Kidney (tissue), 22 donors: ENCODE measurements at places on chromosomes 16 and 17. TPM values are rescaled to one million over a fixed set of nuclear protein-coding genes. Genes with fewer than 3 reads are reported as not detected.

- no peak for DNase-seq
- peak overlapping the region; percentile 80 for H3K4me3 ChIP-seq
- H3K36me3 ChIP-seq = no peaks in the 10 kb centered on the region
- no peaks in the 10 kb centered on the region for H3K4me1 ChIP-seq
- no peaks in the 10 kb centered on the region for H3K27me3 ChIP-seq
Observed at GRCh38 chr16:24538756-24539294, 541 bp upstream of the RBBP6 start.

- H3K4me3 ChIP-seq = no peak overlapping the region
- no peaks in the 10 kb centered on the region for H3K36me3 ChIP-seq
- DNase-seq = no peak
Observed at GRCh38 chr16:13959626-13960025, 39.7 kb downstream of the ERCC4 start.

GRCh38 chr16:89815639-89816348 is 653 bp downstream of the FANCA start:
- H3K27me3 ChIP-seq = no peaks in the 10 kb centered on the region
- H3K4me1 ChIP-seq = peaks cover 3% of the 10 kb centered on the region
- peak overlapping the region; percentile 8 for H3K4me3 ChIP-seq
- no peak overlapping the region for H3K27ac ChIP-seq
- DNase-seq = no peak
- H3K36me3 ChIP-seq = no peaks in the 10 kb centered on the region

GRCh38 chr17:35972945-35973332 is 8.4 kb downstream of the CCL16 start:
- no peaks in the 10 kb centered on the region for H3K36me3 ChIP-seq
- H3K27me3 ChIP-seq = no peaks in the 10 kb centered on the region
- DNase-seq = no peak
- H3K4me1 ChIP-seq = peaks cover 14% of the 10 kb centered on the region

DNA sequence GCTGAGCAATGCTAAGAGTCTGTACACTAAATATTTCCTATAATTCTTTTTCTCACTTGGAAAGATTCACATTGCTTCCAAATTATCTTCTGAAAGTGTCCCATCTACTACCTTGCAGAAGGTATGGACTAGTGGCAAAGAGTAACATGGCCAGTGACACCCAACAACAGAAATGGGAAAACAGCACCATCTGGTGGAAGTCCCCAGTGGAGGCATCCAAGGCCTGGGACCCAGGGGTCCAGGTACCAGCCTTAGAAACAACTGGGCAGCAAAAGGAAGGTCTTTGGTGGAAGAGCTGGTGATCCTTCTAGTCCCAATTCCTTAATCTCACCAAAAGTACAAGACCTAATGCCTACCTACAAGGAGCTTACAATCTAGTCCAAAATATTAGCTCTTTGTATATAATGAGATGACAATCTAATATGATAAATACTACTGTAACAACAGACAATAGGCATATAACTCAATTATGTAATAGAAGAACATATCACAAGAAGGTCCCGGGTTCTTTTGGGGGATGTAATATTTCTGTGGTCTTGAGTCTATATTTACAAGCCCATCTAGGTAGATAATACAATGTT is 55.3 kb downstream of the SKAP1 start:
- no peak overlapping the region for H3K4me3 ChIP-seq
- H3K27ac ChIP-seq = no peak overlapping the region
- DNase-seq = no peak
- no peaks in the 10 kb centered on the region for H3K27me3 ChIP-seq

DNA sequence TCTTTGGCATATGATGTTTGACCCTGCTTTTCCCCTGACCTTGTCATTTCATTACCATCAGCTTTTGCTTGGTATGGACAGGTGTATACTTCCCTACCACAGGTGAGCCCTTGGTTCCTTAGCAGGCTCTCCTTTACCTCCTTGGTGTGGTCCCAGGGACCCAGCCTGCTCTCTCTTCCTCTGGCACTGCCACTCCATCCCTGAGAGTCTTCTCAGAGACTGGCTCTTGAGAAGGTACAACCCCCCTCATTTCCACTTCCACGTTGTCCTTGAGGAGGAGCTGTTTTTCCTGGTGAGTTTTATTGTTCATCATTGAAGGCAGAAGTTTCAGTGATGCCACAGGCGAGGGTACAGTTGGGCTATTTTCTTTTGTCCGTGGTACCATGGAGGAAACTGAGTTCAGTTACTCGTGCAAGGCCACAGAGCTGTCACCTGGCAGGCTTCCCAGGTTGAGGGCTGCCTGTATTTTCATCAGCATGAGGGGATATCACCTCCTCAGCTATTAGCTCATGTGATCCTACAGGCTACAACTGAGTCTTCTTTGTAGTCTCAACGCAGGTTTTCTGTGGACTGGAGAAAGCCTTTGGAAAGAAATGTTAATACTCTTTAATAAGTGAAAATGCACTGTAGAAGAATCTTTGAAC is 52.3 kb downstream of the MSI2 start:
- H3K36me3 ChIP-seq = peaks cover 11% of the 10 kb centered on the region
- no peak overlapping the region for H3K27ac ChIP-seq
- H3K4me1 ChIP-seq = peaks cover 8% of the 10 kb centered on the region
- DNase-seq = no peak
- H3K27me3 ChIP-seq = no peaks in the 10 kb centered on the region
- no peak overlapping the region for H3K4me3 ChIP-seq

DNA sequence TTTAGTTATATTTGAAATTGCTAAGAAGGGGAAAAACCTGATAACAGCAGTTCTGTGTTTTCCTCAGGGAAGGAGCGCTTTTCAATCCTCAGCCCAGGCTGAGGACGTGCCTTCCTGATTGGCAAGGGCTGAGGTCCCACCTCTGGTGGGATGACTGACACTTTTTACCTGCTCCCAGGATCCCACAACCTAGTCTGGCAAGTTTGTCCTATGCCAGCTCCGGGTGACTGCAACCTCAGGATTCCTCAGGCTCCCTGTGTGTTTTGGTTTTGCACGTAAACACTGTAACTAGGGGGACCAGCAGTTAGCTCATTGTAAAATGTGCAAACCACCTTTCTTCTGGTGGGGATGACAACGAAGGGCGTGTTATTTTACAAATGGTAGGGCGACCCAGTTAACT is 7.5 kb downstream of the MARCHF10 start:
- no peaks in the 10 kb centered on the region for H3K27me3 ChIP-seq
- no peaks in the 10 kb centered on the region for H3K4me1 ChIP-seq
- H3K27ac ChIP-seq = no peak overlapping the region
- H3K4me3 ChIP-seq = no peak overlapping the region
- peak; percentile 71 for DNase-seq

DNA sequence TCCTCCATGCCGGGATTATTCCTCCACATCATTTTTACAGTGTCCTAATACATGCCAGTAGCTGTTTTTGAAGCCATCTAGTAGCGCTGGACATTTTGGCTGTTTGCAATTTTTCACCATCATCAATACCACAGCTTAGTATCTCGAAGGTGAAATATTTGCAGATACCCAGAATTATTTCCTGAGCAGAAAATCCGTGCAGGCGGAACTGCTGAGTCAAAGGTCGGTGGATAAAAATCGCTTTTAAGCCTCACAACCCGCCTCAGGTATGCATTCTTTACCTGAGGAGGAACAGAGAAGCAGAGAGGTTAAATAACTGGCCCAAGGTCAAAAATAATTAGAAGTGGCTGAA is 584 bp upstream of the TNRC6A start:
- no peaks in the 10 kb centered on the region for H3K36me3 ChIP-seq
- H3K27me3 ChIP-seq = no peaks in the 10 kb centered on the region
- H3K27ac ChIP-seq = peak overlapping the region; percentile 97
- peaks cover 3% of the 10 kb centered on the region for H3K4me1 ChIP-seq
- no peak for DNase-seq
- peak overlapping the region; percentile 47 for H3K4me3 ChIP-seq

DNA sequence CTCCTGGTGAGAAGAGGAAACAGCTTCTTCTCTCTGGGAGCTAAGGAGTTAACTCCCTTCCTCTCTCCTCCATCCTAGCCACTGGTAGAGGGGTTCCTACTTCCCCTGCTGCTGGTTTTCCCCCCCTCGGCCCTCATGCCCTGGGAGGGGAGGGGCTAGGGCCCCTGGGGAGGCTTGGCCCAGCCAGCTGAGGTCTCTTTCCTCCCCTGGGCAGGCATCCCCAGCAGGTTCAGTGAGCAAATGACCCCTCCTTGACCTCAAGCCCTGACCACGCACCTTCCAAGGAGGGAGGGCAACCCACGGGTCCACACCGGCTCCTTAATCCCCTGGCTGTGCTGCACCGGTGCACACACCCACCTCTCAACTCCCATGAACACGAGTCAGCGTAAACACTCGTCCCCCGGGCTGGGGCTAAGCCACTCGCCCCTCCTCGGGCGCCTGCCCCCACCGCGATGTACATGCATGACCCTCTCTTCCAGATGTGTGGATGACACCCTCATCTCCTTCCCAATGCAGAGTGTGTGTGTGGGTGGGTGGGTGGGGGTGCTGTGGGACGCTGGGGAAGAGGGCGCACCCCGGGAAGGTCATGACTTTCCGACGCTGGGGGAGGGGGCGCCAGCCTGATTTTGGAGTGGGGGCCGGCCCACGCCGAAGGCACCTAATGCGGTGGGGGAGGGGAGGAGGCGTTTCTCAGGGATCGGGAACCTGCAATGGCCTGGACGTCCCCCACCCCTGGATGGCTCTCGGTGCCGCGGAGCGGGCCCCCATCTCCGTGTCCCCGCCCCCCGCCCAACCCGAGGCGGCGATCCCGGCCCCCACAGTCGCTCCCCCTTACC is 33.7 kb downstream of the SRCIN1 start:
- peaks cover 8% of the 10 kb centered on the region for H3K27me3 ChIP-seq
- no peak overlapping the region for H3K4me3 ChIP-seq
- DNase-seq = no peak
- H3K36me3 ChIP-seq = no peaks in the 10 kb centered on the region

DNA sequence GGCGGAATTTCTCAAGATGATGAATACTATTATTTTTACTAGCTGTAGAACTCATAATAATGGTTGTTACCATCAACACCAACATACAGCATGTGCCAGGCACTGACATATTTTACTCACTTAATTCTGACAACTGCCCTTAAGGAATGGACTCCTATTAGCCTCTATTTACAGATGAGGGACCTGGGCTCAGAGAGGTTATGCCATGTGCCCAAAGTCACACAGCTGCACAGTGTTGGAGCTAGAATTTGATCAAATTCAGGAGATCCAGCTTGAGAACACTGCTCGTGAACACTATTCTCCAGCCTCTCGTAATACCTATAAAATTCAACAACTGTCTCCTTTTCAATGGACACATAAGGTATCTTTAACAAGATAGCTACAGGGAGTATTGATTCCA is 97.2 kb downstream of the XYLT1 start:
- no peaks in the 10 kb centered on the region for H3K27me3 ChIP-seq
- no peak overlapping the region for H3K27ac ChIP-seq
- no peak overlapping the region for H3K4me3 ChIP-seq
- no peaks in the 10 kb centered on the region for H3K36me3 ChIP-seq

DNA sequence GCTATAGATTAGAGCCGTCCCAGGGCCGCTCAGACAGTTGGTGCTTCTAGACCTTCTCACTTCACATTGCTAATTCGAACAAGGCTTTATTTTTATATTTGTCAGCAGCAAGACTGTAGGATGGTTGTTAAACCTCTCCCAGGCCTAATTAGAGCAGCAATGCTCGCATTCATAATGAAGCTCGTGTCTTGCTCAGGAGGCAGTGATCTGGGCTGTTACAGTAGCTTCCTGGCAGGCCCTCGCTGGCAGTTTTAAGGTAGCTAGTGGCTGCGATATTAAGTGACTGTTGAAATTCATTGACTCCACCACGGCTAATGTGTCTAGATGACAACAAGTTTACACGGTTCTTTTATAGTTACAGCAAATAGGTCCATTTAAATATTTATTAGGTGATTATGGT is 23.2 kb upstream of the ANKFN1 start:
- no peak overlapping the region for H3K4me3 ChIP-seq
- no peaks in the 10 kb centered on the region for H3K4me1 ChIP-seq
- H3K36me3 ChIP-seq = no peaks in the 10 kb centered on the region
- DNase-seq = no peak
- no peak overlapping the region for H3K27ac ChIP-seq

DNA sequence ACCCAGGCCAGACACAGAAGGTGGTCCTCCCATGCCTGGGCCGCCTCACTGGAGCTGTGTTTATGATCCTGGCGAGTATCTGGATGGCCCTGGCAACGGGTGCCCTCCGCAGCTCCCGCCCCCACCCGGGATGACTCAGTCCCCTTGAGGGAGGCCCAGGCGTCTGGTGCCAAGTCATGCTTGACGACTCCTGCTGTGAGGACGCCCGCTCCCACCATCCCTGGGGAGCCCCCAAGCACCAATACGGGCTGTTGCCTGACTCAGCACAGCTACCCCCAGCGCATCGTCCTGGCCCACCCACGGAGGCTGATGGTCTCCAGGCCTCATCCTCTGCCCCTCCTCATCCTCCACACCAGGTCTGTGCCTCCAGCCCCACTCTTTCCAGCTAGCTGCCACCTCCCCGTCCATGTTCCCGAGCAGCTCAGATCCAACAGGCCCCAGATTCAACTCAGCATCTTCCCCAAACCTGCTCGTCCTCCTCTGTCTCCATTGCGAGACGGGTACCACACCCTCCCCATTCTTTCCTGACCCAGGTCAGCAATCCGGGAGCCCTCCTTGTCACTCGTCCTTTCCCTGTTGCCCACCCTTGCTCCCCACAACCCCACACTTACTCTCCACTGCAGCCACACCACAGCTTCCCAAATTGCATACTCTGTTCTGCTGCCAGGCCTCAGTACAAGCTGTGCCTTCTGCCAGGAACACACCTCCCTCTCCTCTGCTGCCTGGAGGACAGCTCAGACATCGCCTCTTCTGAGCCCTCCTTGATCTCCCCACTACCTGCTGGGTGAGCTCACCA is 2.6 kb downstream of the CAMKK1 start:
- peaks cover 33% of the 10 kb centered on the region for H3K4me1 ChIP-seq
- H3K4me3 ChIP-seq = no peak overlapping the region
- H3K27ac ChIP-seq = no peak overlapping the region
- H3K36me3 ChIP-seq = no peaks in the 10 kb centered on the region

DNA sequence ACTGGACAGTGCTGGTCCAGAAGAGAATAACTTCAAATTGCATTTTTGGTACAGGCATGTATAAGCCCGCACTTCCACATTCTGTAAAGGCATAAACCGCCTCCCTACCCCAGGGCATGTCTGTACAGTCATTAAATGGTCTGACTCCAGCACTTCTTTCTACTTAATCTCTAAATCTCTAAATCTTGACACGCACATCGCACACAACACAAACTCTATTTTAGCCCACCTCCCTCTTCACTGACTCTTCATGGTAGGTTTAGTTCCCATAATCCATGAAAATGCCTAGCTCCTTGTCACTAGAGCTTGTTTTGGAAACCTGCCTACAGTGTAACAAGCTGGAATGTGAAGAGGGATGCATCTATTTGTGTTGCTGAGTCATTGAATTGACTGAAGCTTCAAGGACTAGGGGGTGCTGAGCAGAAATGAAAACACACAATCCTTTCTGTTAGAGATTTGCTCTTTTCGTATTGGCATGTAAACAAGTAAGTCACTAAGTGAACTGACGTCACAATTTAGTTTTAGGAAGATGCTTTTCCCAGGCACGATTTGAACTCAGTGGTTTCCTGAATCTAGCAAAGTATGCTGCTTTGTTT is 1.6 kb upstream of the DUSP14 start:
- no peaks in the 10 kb centered on the region for H3K27me3 ChIP-seq
- no peaks in the 10 kb centered on the region for H3K36me3 ChIP-seq
- peak overlapping the region; percentile 77 for H3K4me3 ChIP-seq
- peak overlapping the region; percentile 92 for H3K27ac ChIP-seq
- no peak for DNase-seq

HIC1 gene
- polyA plus RNA-seq = 2.7 TPM

PITPNM3 gene
- 1.8 TPM for polyA plus RNA-seq

AOC3 gene
- 15.1 TPM for polyA plus RNA-seq

CBFA2T3 gene
- 0.75 TPM for polyA plus RNA-seq

ZNF668 gene
- 5.4 TPM for polyA plus RNA-seq
